Vagina (tissue), 2 donors: ENCODE measurements at places on chromosomes 1 and 21.

DNA sequence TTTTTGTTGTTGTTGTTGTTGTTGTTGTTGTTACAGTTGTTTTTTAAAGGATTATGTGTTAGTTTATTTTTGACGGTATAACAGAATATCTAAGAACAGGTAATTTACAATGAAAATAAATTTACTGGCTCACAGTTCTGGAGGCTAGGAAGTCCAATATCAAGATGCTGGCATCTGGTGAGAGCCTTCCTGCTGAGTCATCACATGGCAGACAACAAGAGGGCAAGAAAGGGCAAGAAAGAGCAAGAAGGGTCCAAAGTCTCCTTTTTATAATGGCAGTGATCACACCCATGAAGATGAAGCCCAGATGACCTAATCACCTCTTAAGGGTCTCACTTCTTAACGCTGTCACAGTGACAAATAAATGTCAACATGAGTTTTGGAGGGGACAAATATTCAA lies 142.1 kb downstream of the NEGR1 start:
- no peak for DNase-seq

GRCh38 chr1:31412205-31412604 lies 808 bp upstream of the SERINC2 start:
- no peak for DNase-seq

DNA sequence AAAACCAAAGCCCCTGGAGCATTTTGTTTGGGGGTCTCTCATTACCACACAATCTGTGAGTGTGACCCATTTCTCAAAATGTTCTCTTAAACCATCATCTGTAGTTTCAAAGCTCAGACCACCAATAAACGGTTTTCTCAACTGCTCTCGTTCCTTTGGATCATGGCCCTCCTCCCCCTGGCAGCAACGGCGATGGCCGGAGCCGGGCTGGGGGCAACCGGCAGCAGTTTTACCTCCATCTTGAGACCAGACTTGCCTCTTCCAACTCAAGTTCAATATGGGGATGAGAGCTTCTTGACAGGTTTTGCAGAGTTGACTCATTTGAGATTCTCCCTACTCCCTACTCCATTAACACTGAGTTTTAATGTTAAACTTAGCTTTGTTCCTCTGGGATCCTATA lies 29.7 kb downstream of the LRRC42 start:
- DNase-seq: no peak

GRCh38 chr1:185566995-185567394 lies 167.2 kb upstream of the HMCN1 start:
- no peak for DNase-seq

DNA sequence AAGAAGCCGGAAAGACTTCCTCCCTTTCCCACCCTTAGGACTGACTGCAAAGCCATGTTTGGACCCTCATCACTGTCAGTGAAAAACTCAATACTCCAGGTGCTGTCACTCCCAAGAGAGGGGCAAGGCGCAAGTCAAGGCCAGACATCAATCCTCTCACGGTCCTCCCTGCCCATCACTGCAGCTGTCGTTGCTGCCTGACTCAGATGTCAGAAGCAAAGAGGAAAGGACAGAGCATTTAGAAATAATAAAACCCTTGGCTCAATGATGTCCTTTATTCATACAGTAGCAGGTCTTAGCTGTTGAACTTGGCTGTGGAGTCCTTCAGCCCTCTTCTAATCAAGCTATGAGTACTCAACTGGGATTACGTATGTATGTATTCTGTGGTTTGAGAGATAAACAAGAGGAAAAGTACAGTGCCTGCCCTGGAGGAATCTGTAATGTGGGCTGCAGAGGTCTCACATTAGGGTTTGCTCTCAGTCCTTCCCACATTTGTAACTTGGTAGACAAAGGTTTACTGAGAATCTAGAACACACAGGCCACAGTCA lies 13.5 kb downstream of the SUSD4 start:
- DNase-seq: no peak

DNA sequence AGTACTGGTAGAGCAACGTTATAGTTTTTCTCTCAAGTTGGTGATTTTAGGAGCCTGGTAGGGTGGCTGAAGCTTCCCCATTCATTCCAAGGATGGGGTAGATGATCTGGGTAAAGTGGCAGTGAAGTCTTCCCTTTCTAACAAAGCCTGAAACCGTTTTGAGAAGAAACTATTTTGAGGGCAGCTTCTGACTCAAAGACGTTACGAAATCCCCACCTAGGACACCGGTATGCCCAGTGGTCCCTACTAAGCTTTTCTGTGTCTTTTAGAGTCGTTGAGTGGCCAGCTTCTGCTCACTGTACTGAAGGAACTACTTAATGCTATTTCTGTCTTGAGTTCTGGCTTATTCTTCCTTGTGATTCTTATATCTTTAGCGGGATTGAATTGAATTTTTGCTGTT lies 1.4 kb downstream of the WDTC1 start:
- DNase-seq: no peak

- DNase-seq: no peak
Measured at GRCh38 chr1:8368956-8369639, 51.2 kb downstream of the SLC45A1 start.

- DNase-seq: no peak
Measured at GRCh38 chr1:171799166-171799565, 17.7 kb downstream of the METTL13 start.

DNA sequence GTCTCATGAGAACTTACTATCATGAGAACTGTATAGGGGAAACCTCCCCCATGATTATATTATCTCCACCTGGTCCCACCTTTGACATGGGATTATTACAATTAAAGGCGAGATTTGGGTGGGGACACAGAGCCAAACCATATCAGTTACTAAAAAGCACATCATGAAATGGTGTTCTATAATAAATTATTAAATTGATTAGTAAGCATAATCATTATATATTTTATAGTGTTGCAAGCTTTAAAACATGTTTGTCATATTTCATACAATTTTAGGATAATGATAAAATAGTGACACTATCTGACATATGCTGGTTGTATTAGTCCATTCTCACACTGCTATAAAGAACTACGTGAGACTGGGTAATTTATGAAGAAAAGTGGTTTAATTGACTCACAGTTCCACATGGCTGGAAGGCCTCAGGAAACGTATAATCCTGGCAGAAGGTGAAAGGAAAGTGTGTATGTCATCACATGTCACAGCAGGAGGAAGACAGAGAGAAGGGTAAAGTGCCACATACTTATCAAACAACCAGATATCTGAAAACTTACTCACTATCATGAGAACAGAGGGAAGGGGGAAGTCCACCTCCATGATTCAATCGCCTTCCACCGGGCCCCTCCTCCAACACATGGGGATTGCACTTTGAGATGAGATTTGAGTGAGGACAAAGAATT lies 539.2 kb upstream of the OLFM3 start:
- DNase-seq: no peak

GRCh38 chr21:35095859-35096291 lies 46.8 kb upstream of the RUNX1 start:
- no peak for DNase-seq

GRCh38 chr1:222084996-222085395 lies 343.1 kb upstream of the DUSP10 start:
- DNase-seq: no peak

DNA sequence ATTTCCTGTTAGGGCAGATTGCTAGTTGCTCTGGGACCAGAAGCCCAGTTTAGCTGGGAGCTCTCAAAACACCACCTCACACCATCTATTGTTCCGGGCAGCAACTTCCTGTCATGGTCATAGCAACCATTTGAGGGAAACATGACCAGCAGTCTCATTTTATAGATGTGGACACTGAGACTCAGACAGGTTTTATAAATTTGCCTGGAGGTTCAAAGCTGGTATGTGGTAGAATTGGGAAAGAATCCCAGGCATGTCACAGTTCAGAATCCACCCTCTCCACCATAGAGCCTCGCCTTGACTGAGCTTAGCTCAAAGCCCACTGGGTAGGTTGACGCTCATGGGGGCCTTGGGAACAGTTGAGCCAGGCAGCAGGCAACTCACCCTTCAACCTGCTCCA lies 14.0 kb upstream of the TRIM67 start:
- DNase-seq: no peak

DNA sequence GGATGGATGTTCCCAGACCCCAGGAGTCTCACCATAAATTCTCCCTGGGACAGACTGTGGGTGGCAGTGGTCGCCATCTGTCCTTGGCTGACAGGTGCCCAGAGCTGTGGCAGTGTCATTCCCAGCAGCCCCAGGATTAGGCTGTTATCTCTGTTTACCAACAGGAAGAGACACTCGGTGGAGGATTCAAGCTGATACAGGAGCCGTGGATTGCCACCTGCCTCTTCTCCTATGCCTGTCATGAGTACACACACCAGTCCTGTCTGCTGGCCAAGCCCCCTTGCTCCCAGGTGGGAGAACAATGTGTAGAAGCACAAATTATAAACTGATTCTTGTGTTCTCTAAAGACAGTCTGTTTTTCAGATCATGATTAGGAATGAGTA lies 152.6 kb downstream of the ETS2 start:
- DNase-seq: no peak

GRCh38 chr1:168386949-168387586 lies 106.4 kb downstream of the TBX19 start:
- no peak for DNase-seq

DNA sequence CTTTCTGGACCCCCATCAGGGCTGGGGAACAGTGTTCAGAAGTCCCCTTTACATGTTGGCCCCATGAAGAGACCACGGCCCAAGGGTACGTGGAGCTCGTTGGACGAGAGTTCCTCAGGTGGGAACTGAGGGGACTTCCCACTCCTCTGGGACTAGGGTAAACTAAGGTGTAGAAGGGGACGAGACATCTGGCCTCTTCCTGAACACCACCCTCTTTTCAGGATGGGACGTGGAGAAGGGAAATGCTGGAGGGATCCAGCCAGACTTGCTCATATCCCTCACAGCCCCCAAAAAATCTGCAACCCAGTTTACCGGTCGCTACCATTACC lies 2.0 kb downstream of the NAXE start:
- DNase-seq: no peak

DNA sequence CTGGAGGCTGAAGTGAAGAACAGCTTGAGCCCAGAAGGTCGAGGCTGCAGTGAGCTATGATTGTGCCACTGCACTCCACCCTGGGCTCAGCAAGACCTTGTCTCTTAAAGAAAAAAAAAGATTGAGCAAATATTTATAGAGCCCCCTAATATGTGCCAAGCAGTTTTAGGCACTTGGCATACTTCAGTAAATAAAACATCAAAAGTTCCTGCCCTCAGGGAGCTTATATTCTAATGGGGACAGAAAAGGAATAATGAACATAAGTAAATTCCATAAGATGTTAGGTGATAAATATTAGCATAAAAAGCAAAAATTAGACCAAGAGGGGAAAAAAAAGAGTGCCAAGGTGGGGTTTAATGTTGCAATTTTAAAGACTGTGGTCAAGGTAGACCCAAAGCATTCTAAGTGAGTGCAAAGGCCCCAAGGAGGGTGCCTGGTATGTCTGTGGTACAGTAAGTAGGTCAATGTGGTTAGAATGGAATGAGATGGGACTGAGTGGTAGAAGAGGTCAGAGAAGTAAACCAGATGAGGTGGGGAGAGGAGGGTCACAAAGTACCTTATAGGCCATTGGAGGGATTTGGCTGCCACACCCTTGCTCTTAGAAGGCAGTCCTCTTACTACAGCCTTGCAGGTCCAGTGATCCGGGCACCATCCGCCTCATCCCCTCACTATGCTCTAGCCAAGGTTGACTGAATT lies 2.2 kb upstream of the TOE1 start:
- no peak for DNase-seq

- no peak for DNase-seq
Measured at GRCh38 chr1:86773341-86774288, 69.2 kb downstream of the SH3GLB1 start.

DNA sequence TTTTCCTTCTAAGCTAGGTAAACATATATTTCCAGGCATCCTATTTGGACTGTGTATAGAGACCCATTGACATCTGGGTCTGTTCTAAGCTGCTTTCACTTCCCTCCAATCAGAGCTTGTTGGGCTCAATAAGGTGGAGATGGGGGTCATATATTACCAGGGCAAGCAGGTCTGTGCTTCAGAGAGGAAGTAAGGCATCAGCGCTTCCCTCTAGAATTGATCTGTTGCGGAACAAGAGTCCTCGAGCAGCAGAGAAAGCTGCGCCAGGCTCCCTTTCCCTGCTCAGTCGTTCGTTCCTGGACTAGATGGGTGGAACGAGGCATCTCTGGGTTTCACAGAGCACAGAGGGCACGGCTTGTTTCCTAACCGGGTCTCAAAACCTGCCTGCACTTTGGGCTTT lies 63.5 kb downstream of the DISC1 start:
- no peak for DNase-seq

DNA sequence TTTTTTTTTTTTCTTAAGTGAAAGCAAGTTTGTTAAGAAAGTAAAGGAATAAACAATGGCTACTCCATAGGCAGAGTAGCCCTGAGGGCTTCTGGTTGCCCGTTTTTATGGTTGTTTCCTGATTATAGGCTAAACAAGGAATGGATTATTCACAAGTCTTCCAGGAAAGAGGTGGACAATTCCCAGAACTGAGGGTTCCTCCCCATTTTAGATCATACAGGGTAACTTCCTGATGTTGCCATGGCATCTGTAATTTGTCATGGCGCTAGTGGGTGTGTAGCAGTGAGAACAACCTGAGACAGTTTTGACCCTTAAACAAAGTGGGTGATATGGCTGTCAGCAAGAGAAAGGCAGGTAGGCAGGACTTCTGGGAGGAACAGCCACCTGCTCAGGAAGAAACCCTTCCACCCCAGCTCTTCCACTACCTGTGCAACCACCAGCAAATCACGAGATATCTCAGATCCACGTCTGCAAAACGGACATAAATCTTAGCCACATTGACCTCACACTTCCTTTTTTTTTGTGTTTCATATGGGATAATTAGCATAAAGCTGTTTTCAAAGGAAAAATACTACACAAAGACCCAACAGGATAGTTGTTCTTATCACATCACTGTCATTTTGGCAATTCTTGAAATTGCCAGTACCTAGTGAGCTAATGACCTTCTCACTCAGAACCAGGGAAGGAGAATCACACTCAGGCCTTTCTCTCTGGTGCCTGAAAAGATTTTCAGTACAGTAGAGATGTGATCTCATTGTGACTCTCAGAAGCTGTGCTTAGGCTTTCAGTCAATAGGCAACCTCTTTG lies 34.8 kb upstream of the DUSP10 start:
- no peak for DNase-seq
